ENCODE measurements at places on chromosomes 12 and 14.

DNA sequence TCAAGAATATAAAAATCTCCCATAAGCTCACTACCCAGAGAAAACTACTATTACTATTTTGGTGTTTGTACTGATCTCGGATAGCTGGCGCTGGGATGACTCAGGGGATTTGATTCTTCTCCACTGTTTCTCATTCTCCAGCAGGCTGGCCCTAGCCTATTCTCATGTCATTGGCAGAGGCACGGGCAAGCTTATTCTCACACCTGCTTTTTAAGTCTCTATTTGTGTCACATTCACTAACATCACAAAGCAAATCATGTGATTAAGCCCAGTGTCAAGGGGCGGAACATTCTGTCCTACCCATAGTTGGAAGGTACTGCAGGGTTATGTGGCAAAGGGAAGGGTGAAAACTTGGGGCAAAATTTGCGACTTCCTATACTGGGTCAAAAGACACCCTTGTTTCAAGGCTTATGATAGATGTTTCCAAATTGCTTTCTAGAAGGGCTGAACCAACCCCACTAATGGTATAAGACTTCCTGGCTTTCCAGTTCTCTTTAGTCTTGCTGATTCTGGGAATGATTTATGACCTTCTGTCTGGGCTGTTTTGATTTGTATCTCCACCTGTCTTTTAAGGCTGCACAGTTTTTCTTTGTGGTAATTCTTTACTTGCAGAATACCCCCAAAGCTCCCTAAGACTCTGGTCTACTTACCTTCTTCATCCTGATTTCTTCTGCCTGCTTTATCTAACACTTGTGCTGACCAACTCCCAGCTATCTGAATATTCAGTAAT is 406.4 kb downstream of the NRXN3 start:
- DNase-seq, result no peak

GRCh38 chr14:22549981-22550673 is 38.9 kb downstream of the DAD1 start:
- peak; percentile 94 for DNase-seq

- DNase-seq, result peak; percentile 85
Observed at GRCh38 chr14:89430391-89431236, 13.6 kb upstream of the FOXN3 start.

DNA sequence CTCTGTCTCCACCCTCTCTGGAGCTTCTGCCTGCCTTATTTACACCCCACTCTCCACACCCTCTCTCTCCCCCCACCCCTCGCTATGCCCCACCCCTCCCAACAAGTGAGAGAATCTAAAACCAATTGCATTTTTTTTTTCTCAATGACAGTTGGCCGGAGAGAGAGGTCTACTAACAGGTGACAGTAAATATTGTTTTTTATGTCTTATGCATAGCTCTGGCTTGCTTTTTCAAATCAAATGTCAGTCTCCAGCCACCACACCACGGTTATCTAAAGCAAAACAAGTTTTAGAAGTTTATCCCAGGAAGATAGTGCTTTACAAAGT is at the start of gene KCNC2:
KCNC2 (minus strand) TSS at position 28 of the 327 bp plus-strand sequence.
- DNase-seq, result no peak

DNA sequence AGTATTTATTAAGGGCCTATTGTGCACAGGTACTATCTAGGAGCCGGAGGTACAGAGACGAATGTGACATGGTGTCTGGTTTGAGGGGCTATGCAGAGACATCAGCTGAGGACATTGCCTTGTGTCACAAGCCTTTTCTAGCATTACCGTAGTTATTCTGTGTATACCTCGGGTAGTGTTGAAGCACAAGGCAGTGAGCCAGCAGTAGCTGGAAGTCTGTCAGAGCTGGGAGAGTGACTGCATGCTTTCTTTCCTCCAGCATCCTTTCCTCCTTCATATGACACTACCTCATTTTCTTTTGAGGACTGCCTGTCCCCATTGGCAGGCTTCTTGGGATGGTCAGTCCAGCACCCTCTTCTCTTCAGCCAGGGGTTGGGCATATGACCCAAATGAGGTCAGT is 77.0 kb downstream of the POLR3B start:
- DNase-seq, result no peak

DNA sequence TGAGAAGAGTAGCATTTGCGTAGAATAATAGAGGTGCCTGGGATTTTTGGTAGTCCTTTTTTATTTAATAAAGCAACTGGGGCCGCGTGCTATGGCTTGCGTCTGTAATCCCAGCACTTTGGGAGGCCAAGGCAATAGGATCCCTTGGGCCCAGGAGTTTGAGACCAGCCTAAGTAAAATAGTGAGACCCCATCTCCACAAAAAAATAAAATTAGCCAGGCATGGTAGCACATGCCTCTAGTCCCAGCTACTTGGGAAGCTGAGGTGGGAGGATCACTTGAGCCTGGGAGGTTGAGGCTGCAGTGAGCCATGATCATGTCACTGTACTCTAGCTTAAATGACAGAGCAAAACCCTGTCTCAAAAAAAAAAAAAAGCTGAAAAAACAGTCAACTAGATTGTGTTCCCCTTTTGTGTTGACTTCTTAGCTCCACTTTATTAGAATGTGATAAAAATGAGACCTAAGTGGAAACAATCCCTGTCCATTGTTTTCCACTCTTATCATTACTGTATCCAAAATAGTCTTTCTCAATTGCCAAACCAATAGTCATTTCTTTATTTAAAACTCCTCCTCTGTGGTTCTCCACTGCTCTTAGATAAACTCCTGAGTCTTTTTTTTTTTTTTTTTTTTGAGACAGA is 7.4 kb downstream of the PRKCH start:
- no peak for DNase-seq

GRCh38 chr12:123713823-123714585 is 1.9 kb downstream of the ATP6V0A2 start:
- peak; percentile 56 for DNase-seq

GRCh38 chr12:74286254-74286653 is 251.4 kb upstream of the ATXN7L3B start:
- DNase-seq, result no peak

- DNase-seq, result no peak
Observed at GRCh38 chr14:31990183-31990857, 86.8 kb upstream of the ARHGAP5 start.

GRCh38 chr14:96424109-96424989 is 32.4 kb downstream of the AK7 start:
- peak; percentile 61 for DNase-seq

DNA sequence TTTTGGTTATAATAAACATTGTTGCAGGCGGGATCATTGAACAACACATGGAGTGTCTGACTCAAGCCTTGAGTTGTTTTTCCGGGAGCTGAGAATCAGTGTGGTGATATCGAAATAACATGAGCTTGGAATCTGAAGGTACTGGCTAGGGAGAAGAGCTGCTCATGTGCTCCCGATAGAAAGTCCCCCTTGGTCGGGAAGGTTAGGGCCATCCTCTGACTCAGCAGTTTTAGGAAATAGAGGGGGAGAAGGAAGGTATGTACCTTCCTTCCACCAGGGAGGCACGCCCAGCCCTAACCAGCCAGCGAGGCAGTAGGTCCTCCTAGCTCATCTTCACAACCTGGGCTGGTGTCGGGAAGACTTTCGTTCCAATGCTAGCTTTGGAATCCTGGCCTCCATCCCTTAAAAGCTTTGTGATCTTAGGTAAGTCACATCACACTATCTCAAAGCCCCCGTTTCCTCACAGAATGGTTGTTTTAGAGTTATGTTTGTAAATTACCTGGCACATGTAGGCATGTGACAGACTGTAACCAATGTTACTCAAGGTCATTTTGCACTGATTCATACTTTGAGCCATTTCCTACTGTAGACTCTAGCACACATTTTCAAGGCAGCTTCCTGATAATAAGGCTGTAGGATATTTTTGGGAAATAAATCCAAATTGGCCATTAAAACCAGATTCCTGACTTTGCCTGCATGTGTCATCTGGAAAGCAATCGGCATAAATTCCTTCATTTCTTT is 1.9 kb upstream of the RAB35 start:
- DNase-seq, result no peak

DNA sequence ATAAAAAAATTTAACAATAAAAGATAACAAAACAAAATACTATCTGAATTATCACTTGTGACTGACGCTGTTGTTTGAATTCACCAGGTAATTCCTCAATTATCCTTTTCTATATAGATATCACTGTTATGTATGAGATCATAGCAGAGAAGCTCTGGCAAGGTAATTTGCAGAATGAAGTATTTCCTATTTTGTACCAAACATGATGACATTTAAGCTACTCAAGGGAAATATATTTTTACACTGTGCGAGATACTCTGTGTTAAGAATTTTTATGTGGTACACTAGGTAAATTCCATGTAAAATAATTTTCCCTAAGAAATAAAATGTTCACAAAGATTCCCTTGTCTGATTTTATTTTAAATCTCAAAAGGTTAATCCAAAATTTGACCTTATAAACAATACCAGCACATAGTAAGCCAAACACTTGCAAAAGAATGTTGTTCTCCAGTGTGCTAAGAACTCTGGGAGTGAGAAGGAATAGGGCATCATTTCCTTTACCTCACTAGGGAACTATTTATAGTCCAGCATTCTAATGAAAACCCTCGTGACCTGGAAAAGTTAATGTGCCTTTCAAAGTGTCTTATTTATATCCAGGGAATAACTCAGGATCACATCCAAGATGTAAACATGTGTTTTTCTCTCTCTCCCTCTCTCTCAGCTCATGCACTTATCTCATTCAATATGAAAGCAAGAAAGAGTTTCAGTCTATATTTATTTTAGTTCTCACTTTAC is 115.2 kb upstream of the RAP1B start:
- no peak for DNase-seq

DNA sequence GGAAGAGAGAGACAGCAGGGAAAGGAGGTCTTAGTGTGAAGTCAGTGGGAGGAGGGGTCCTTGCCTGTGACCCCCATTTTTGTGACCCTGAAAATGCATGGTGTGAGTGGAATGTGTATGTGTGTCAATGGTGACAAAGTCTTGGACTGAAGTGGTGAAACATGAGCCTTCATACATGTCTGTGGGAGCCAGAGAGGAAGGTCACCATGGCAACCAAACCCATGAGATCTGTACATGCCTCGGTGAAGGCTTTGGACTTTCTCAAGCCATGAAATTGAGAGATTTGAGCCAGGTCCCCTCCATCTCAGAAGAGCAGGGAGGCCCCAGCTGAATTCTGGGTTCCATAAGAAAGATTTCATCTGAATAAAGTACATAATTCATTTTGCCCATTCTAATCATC is 108.7 kb downstream of the TTC8 start:
- DNase-seq, result no peak

DNA sequence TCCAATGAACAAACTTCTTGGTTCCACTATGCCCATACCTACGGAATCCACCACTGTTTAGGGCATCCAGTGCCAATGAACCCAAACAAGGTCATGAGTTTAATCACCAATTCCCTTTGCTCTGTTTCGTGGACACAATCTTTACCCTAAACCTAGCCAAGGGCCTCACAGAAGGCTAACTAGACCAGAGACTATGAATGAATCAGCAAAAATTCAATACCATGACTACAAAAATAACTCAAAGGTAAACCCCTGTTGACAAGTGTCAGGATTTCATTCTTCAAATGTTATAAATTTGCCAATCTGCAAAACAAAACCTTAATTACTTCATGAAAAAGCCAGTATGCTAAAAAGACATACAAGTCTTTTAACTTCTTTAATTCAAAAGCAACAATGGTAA is 96.7 kb downstream of the CEP128 start:
- no peak for DNase-seq

DNA sequence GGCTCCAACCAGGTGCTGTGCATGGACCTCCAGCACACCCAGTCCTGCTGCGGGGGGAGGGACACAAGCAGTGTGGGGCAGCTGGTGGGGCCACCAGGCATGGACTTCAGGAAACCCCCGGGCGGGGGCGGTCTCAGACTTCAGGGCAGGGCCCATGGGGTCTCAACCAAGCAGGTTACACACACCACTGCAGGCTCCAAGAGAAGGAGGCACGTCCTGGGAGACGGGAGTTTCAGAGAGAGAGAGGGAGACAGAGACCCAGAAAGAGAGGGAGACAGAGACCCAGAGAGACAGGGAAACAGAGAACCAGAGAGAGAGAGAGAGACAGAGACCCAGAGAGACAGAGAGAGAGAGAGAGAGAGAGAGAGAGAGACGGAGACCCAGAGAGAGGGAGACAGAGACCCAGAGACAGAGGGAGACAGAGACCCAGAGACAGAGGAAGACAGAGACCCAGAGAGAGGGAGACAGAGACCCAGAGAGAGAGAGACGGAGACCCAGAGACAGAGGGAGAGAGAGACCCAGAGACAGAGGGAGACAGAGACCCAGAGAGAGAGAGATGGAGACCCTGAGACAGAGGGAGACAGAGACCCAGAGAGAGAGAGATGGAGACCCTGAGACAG is 128.9 kb downstream of the NCOR2 start:
- no peak for DNase-seq

Data from activated CD4-positive, alpha-beta T cell treated with anti-CD3 and anti-CD28 coated beads, Interleukin-2, Interleukin-4, amounts not matched to agents 100 ng/mL and 50 ng/mL, durations not matched to agents 16 hours and 8 hours (primary cell).